Stimulated activated CD8-positive, alpha-beta memory T cell treated with anti-CD3 and anti-CD28 coated beads, Interleukin-7, amount 100 ng/mL, for 4 hours (primary cell): ENCODE measurements at places on chromosomes 3 and 15.
A peak's percentile ranks its signal among the peaks of the same experiment; 100 is the strongest.

DNA sequence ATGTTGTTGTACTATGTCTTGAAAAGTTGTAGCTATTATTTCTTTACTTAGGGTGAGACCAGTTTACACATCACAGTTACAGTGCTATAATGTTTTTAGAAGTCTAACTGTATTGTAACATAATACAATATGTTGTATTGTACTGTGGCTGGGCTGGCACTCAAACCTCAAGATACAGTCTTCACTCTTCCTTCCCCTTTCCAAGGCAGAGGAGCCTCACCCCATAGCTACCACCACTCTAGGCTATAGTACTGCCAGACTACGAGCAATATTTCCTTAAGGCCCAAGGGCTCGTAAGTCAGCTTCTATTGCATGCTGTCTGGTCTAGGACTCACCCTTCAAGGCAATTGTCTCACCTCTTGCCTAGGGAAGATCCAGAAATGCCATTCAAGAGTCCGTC lies 597.7 kb downstream of the OTOL1 start:
- no peak for DNase-seq

- no peak for DNase-seq
Observed at GRCh38 chr3:194322678-194323211, 28.4 kb downstream of the CPN2 start.

DNA sequence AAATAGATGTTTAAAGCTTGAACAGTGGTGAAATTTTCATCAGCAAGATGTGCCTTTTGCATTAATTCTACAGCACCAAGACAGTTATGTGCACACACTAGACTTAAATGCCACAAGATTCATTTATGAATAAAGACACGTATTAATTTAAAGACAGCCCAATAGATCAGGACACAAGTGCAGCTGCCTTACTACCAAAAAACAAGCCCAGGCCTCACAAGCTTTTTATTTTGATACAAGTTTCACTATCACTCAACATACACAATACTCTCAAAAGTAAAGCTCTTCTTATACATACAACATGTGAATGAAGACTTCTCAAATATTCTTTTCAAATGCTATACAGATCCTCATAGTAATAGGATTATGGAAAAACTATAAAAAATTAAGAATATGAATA lies 2.4 kb downstream of the ACAP2 start:
- DNase-seq, result no peak

GRCh38 chr3:291028-291427 lies 94.5 kb downstream of the CHL1 start:
- no peak for DNase-seq

GRCh38 chr15:98123297-98123696 lies 162.8 kb downstream of the ARRDC4 start:
- no peak for DNase-seq

- no peak for DNase-seq
Observed at GRCh38 chr3:72769758-72770540, 78.3 kb downstream of the SHQ1 start.

DNA sequence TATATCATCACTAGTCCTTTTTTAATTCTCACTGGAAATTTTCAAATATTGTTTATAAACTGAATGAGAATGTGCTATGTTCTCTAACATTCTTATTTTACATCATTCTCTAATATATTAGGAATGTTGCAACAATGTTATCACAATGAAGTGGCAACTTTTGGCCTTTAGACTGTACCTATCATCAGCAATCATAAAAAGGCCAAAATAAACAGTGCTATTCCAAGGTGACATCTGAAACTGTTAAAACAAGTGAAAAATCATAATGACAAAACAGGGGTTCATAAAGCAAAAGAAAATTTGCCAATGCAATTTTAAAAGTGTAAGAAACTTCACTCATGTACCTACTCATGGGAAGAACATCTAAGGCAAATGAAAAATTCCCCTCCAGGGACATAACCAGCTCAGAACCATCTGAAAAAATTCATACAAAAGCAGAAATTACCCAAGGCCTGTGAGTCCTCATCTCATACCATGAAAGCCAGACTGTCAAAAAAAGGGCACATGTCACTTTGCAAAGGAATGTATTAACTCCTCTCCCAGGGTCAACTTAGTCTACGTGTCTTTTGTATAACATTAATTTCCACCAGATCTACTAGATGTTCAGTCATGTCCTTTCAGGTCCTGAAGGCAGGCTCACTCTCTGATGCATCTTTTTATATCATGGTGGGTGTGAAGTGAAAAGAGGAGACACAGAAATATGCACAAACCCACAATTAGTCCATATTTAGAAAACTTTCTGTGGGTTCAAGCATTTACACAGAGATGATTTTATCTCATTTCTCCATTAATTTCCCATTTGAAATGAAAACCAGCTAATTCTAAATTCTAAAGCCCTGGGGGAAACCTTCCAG lies 211.9 kb downstream of the CBLB start:
- DNase-seq, result no peak

DNA sequence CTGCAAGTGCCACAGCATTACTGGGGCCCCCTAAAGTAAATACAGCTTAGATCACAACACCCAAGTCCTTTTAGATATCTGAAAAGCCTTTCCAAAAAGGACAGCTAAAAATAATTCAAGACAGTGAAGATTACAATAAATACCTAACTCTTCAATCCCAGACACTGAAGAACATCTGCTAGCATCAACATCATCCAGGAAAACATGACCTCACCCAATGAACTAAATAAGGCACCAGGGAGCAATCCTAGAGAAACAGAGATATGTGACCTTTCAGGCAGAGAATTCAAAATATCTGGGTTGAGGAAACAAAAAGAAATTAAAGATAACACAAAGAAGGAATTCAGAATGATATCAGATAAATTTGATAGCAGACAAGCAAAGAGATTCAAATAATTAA lies 71.7 kb upstream of the TTC14 start:
- no peak for DNase-seq

- DNase-seq, result no peak
Observed at GRCh38 chr3:48413086-48413485, 16.8 kb downstream of the PLXNB1 start.

DNA sequence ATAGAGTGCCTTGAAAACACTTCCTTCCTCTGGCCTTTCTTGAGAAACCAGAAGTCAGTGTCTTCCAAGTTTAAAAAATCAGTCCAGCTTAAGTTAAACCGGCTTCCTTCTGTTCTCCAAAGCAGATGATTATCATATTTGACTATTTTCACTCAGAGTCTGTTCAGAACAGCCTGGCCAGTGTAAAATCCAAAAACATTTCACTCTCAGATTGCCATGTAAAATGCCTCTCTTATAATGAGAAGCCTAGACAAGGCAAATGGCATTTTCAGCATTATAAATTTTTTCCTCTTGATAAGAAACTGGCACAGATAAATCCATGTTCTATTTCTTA lies 193.5 kb downstream of the TNIK start:
- no peak for DNase-seq

GRCh38 chr3:3194861-3195260 lies 15.4 kb upstream of the CRBN start:
- DNase-seq, result no peak

DNA sequence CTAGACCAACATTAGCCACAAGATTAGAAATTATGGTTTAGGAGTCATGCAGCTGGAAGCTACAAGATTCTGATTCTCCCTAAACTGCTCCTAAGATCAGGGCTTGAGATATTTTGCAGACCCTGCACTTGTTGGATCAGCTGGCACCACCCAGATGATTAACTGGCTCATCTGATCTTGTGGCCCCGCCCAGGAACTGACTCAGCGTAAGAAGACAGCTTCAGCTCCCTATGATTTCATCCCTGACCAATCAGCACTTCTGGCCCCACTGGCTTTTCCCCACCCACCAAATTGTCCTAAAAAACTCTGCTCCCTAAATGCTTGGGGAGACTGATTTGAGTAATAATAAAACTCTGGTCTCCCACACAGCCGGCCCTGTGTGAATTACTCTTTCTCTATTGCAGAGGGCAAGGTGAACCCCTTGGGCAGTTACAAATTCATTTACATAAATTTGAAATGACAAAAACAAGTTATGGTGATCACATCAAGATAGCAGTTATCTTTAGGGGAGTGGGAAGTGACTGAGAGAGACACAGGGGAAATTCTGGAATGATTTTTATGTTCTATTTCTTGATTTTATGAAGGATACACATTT lies 76.5 kb downstream of the CD200R1L start:
- no peak for DNase-seq

GRCh38 chr3:64462203-64462602 lies 225.6 kb downstream of the ADAMTS9 start:
- DNase-seq, result no peak

DNA sequence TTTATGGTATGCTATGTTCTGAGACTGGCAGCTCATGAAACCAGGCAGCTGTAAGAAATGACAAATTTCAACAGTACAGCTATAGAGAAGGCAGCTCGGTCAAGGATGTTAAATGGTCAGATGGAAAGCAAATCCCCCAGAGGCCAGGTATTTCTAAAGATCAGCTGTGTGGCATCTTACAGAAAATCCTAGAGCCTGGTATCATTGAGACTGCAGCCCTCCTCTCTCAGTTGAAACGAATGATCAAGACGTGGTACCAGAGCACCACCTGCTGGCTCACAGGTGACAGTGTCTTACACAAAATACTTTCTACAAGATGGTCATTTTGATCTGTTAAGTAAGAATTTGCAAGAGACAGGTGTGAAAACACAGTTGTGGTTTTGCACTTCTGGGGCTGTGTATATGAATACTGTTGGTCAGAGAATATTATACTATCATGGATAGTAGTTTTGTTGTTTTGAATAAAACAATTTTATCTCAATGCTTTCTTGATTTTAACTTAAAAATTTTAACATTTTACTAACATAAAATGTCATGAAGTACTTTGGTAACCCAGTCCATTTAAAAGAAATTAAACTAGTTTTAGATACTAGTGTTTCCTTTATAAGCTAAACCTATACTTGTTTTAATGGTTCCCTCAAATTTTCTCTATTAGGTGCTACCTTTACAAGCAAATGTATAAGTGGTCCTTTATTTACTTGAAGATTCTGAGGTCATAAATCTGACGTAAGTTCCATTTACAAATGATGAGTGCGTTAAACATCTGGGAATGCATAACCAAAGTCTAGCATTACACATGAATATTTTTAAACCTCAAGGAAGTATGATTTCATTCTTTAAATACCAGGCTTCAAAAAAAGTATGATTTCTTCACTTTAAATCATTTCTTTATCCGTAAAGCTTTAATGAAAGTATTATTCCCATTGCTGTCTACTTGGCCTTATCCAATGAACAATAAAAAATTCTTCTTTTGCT lies 121.8 kb downstream of the PDZRN3 start:
- peak; percentile 18 for DNase-seq

DNA sequence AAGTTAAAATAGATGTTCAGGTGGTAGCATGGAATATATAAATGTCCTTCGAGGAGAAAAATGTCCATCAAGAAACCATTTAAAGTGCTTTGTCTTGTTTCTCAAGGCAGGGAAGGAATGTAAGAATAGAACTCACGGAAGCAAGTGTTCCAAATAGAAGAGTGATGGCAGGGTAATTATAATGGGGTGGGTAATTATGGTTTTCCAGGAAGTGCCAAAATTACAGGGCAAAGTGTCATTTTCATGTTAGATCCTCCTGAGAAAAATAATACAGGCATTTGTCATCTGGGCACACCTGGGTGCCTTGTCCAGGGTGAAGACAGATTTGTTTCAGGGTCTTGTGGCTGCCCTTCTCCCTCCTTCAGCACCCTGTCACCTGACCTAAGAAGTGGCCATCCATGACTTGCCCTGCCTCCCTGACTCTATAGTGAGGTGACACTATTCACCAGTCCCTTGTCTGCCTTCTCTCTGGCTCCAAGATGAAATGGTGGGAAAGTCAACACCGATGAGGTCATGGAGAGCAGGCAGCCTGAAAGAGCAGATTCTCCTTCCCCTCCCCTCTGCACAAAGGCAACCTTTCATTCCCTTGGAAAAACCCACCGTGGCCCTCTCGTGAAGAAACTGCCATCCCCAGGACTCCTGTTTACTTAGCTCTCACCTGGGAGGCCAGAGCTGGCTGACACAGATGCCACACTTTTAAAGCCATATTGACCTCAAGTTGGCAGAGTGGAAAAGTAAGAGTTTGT lies 45.1 kb upstream of the AMOTL2 start:
- no peak for DNase-seq

DNA sequence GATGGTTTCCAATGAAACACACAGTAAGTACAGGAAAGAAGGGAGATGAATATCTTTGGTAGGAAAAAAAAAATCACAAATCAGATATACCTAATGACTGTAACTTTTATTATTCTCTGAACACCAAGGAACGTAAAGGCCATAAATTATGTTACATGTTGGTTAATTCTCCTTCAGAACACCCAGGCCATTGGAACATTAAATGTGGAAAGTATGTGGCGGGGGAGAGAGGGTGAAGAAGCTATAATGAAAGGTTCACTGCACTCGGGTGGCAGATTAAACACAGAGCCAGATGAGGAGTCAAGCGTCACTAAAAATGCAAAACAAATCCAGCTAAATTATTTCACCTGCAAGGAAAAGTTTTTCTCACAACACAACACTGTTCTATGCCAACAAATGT lies 193.8 kb downstream of the FHIT start:
- DNase-seq, result no peak

- DNase-seq, result no peak
Observed at GRCh38 chr15:84934942-84935729, 46.5 kb upstream of the PDE8A start.

DNA sequence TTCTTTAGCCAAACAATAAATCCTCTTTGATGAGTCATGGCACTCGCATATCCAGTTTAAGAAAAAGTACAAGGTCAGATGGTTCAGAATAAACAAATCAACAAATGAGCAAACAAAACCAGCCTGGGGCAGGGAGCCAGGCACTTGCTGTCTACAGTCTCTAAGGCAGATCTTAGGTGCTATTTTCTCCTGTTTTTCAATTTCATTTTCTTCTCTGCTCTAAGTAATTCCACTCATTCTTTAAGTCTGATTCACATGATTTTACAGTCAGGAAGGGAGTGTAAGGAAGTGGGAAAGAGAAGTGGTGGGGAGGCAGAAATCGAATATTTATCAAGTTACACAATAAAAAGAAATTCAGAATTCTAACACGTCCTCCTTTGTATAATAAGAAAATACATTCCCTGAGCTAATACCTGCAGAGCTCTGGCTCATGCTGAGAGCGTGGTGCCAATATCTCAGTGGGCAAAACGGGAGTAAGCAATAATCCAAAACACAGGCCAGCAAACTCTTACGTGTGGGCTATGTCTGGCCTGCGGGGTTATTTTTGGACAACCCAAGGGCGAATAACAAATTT lies 298.6 kb downstream of the ADAMTS17 start:
- no peak for DNase-seq

GRCh38 chr15:80010131-80010673 lies 39.2 kb upstream of the BCL2A1 start:
- DNase-seq, result no peak

- DNase-seq, result no peak
Observed at GRCh38 chr15:70125605-70126004, 27.9 kb upstream of the TLE3 start.

- no peak for DNase-seq
Observed at GRCh38 chr3:29932696-29933325, 651.9 kb downstream of the RBMS3 start.

- no peak for DNase-seq
Observed at GRCh38 chr15:42401544-42402454, 42.5 kb downstream of the CAPN3 start.

- no peak for DNase-seq
Observed at GRCh38 chr3:87047852-87048251, 56.9 kb upstream of the VGLL3 start.
